Liver (tissue), 10 donors: ENCODE measurements at places on chromosomes 2 and 18.

- no peaks in the 10 kb centered on the region for H3K4me1 ChIP-seq
- DNase-seq: no peak
- H3K36me3 ChIP-seq: no peaks in the 10 kb centered on the region
- no peaks in the 10 kb centered on the region for H3K27me3 ChIP-seq
- no peak overlapping the region for H3K4me3 ChIP-seq
Measured at GRCh38 chr2:228747483-228747882, 523.6 kb downstream of the PID1 start.

GRCh38 chr2:73877071-73877802, 15.6 kb upstream of the ACTG2 start:
- no peaks in the 10 kb centered on the region for H3K4me1 ChIP-seq
- H3K27me3 ChIP-seq: no peaks in the 10 kb centered on the region
- no peak for DNase-seq
- no peak overlapping the region for H3K27ac ChIP-seq
- H3K36me3 ChIP-seq: no peaks in the 10 kb centered on the region

DNA sequence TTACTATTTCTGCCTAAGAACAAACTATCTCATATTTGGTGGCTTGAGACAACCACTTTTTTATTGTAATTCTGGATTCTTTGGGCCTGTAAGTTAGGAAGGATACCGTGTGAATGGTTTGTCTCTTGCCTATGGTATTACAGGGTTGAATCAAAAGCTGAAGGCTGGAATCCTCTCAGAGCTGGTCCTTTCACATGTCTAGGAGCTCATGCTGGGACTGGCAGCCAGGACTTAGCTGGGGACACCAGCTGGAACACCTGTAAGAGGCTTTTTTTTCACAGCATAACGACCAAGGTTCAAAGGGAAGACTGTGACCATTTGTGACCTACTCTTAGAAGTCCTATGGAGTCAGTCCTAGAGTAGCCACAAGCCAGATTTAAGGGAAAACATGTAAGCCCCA, 226.3 kb downstream of the ZNF804A start:
- no peak for DNase-seq
- H3K27ac ChIP-seq: no peak overlapping the region
- H3K4me3 ChIP-seq: no peak overlapping the region
- no peaks in the 10 kb centered on the region for H3K4me1 ChIP-seq

DNA sequence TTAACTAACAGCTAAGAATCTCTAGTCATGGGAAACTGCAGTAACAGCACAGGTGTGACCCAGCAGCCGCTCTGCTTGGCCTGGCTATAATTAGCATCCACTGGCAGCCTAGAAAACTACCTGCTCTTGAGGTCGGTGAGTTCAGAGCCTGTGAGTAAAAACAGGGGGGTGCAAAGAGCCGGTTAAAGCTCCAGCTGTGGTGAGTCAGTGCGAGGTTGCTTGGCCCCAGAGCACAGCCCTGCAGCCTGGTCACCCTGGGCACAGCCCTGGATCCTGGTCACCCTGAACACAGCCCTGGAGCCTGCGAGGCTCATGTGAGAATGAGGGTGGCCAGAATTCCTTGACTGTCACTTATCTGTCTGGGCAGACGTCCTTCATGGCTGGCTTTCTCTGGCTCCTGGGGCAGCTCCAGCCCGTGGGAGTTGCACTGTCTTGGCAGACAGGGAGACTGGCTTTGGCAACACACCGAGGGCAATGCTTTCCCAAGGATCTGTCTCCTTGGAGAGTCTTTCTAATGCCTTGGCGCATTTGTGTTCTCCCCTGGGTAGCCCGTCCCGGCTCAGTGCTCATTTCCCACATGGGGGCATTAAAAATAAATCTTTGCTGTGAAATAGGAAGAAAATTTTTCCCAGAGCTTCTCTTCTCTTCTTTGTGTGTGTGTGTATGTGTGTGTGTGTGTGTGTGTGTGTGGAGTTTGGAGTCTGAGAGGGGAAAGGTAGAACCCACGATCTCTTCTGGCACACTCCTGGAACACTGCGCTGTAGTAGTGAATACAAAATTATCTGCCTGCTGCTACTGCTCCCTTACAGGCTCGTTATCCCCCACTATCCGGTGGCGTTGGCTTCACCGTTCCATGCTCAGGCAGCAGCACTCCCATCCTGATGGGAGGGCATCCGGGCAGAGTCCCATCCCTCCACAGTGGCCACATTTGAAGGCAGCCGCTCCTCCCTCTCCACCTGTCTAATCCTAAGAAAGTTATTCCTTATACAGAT, 250.2 kb upstream of the MEX3C start:
- H3K27ac ChIP-seq: no peak overlapping the region
- H3K36me3 ChIP-seq: no peaks in the 10 kb centered on the region
- no peak overlapping the region for H3K4me3 ChIP-seq

DNA sequence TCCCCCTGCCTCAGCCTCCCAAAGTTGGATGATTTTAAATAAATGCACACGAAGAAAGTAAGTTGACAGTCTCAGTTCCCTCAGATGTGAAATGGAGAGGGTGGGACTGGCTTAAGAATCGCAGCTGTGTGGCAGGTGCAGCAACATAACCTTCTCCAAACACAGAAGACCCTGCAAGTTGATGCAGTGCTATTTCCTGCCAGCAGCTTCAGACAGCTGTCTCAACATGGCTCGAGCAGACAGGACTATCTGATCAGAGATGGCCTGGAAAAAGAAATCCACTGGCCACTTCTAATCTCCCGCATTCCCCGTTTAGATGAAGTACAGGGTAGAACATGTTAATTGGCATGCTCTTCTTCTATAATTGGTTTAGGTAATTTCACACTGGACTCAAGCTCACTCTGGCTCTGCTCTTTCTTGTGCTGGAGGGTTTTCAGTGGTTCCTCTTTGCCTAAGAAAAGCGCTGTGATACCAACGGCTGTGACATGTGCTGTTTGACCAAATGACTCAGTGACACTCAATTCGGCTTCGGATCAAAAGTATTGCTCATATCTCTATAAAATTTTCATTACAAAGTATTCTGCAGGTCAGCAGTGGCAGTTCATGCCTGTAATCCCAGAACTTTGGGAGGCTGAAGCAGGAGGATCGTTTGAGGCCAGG, 40.2 kb downstream of the MYOM1 start:
- peaks cover 9% of the 10 kb centered on the region for H3K4me1 ChIP-seq
- no peaks in the 10 kb centered on the region for H3K27me3 ChIP-seq
- H3K27ac ChIP-seq: no peak overlapping the region
- no peaks in the 10 kb centered on the region for H3K36me3 ChIP-seq
